ENCODE measurements at places on chromosomes 6 and 20.

GRCh38 chr6:112634376-112634775 is 287.2 kb downstream of the RFPL4B start:
- ATAC-seq, result no peak

GRCh38 chr6:18488004-18488403 is 100.9 kb downstream of the RNF144B start:
- ATAC-seq, result no peak

DNA sequence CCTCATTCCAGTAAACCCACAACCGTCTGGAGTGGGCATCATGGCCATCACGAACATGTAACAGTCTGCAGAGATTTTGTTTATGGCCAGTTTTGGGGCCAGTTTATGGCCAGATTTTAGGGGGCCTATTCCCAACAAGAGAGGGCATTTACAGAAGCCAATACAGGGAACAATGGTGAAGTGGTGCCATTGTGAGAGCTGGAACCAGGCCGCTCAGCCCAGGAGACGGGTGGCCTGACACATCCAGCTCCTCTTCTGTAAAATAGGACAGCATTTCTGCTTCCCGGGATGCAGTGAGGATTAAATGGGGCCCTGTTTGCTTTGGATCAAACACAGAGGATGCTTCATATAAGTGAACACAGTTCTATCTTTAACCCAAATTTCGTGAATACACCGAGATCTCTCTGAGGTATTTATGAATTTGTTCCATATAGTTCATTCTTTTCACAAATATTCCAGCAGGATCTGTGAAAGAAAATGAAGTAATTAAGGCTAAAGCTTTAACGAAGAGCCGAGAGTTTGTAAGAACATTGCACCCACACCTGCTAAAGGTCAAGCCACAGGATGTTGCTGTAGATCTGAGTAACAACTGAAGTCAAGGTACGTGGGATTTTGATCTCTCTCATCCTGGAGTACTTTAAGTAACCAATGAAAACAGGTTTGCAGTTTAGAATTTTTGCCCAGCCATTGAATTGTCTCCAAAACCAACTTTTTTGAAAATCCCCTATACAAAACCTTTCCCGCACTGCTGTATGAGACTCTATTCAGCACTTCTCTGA is 14.5 kb upstream of the SIRPG start:
- ATAC-seq, result no peak

DNA sequence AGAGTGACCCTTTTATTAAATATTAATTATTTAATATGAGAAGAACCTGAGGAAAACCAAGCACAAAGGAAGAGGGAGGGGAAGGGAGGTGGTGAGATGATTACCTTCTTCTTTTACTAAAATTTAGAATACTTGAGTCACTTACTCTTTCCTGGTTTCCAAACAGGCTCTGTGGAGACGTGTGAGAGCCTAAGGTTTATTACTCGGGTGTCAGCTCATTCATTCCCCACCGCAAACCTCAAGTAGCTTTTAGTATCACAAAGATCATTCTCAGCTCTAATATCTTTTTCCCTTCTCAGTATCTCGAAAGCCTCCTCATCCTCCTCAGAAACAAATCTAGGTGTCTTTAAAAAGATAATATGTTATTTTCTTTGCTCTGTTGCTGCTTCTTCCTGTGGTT is 497.2 kb upstream of the JARID2 start:
- ATAC-seq, result no peak

DNA sequence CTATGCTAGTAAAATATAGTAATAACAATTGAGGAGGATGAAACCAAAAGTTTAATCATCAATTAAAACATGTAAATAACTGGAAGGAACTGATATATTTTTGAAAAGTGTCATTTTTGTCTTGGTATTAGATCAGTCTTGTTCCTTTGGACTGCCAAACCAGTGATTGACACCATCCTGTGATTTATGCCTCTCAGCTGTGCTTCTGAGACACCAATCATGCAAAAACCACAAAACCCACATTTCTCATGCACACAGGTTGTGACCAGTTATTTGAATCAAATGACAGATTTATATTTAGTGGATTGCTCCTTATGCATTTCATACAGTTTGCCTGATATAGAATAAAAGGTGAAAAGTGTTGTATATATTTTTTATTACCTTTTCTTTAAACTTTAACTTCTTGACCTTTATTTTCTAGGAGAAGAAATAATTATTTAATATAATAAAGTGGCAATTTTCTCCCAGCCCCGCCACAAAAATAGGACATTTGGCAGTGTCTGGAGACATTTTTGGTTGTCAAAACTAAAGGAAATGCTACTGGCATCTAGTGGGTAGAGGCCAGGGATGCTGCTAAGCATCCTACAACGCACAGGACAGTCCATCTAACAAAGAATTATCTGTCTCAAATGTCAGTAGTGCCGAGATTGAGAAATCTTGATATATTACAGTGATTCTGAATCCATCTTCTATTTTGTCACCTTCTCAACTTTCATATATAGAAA is 383.6 kb downstream of the BCKDHB start:
- no peak for ATAC-seq

DNA sequence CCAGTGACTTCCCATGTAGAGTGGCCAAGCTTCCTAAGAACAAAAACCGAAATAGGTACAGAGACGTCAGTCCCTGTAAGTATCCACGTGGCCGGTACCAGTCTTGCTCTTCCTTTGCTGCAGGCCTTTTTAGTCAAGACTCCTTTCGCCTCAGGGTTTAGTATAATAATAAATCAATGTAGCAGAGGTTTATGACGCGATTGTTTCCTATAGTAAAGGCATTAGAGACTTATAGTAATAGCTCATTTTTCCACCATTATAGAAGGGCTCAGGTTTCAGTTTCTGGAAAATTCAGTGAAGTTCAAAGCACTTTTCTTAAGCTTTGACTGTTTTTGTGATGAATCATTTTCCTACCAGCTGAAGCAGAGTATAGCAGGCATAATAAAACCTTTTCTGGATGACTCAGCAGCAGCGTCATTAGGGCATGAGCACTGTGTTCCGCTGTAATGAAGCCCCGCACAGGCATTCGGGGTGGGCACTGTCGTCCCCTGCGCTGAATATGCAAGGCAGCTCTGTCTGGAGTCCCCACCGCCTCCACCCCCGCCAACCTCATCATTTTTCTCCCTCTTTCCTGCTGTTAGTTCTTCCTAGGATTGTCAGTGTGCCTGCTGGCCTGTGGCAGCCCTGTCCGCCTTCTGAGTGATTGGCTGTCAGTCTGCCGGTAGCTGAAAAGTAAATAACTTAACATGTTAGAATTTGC is 51.3 kb downstream of the PTPN1 start:
- peak; percentile 80 for ATAC-seq

DNA sequence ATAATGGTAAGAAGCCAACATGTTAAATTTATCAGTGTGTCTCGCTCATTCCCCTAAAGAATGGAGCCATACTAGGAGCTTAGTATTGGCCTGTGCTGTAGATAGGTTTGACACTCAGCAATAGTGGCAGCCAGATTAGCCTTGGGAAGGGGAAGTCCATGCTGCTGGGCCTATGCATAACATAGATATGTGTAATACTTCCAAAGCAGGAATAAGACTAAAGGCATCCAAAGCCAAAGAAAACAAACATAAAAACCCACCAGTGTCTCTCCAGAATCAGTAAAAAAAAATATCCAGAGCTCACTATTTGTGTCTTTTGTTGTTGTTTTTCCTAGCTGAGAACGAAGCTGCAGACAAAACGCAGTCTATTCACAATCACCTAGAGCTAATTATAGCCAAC is 104.2 kb upstream of the STXBP5 start:
- no peak for ATAC-seq

DNA sequence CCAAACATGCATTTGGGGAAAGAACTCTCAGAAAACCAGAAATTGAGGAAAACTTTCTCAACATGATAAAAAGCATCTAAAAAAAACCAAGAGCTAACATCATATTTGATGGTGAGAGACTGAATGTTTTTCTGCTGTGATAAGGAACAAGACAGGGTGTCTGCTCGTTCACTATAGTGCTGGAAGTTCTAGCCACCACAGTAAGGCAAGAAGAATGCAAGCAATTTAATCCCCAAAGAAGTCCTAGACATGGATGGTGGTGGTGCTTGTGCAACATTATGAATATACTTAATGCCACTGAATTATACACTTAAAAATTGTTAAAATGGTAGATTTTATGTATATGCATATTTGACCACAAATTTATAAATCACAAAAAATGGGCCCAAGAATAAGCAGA is 53.4 kb downstream of the LYRM2 start:
- no peak for ATAC-seq

DNA sequence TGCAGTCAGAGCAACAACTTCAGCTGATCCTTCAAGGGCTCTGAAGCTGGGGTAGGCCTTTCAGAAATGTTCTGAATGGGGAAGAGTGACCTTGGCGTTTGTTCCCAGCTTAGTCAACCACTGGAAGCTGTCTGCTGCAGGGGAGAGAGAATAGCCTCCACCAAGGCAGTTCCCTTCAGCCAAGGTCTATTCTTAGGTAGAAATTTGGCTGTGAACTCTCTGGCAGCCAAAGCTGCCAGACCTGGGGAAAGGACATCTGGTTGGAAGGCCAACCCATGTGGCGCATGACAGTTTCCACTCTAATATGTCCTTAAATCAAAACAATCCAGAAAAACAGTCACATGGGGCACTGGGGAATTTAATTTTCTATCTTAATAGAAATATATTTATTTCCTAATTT is 60.1 kb downstream of the FBXO5 start:
- ATAC-seq, result no peak

DNA sequence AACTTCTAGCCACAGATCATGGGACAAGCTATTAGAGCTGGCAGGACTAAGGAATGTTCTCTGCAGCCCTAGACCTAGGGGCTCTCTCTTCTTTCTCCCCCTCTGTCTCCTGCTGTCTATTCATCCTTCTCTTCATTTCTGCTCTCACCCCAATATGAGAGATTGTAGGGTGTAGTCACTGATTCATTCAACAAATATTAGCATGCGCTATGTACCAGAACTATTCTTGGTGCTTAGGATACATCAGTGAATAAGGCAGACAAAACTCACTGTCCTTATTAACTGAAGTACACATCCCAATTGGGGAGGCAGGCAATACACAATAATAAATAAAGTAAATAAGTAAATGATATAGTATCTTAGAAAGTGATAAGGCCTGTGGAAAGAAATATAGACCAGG is 14.7 kb upstream of the SIRPB2 start:
- no peak for ATAC-seq

DNA sequence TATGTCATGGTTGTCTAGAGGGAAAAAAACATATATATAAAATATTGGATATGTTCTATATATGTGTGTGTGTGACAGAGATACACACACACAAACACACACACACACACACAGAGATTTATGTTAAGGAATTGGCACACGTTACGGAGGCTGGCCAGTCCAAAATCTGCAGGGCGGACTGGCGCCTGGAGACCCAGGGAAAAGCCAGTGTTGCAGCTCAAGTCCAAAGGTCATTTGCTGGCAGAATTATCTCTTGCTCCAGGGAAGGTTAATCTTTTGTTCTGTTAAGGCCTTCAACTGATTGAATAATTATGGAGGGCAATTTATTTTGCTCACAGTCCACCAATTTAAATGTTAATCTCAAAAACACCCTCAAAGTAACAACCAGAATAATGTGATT is 37.5 kb upstream of the PDE7B start:
- ATAC-seq, result no peak

DNA sequence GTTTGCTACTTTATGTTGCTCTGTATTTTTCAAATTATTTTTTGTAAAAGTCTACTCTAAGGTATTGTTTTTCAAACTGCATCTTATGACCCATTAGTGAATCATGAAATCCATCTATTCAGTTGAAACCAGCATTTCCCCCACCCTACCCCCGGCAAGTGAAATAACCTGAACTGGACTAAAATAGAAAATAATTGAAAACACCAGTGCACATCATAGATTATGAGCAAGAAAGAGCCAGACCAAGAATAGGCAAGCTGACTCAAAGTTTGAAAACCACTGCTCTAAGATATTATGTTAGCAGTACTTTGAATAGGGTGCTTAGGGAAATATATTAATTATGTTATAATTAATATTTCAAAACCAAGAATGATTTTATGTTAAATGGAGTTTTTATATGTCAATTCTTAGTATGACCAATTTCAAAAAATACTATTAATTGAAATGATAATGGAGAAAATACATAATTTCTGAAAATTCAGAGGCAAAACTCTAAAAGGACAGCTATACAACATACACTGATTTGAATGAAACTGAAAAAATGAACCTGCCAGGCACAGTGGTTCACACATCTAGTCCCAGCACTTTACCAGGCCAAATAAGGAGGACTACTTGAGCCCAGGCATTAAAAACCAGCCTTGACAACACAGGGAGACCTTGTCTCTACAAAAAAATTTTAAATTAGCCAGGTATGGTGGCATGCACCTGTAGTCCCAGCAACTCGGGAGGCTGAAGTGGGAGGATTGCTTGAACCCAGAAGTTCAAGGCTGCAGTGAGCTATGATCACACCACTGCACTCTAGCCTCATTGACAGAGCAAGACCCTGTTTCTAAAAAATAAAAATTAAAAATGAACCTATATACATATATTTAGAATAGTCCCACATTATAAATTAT is 112.0 kb downstream of the CDK19 start:
- no peak for ATAC-seq

GRCh38 chr6:69732640-69733039 is 64.2 kb downstream of the LMBRD1 start:
- ATAC-seq, result no peak

GRCh38 chr20:24487648-24488047 is 18.2 kb downstream of the SYNDIG1 start:
- no peak for ATAC-seq

DNA sequence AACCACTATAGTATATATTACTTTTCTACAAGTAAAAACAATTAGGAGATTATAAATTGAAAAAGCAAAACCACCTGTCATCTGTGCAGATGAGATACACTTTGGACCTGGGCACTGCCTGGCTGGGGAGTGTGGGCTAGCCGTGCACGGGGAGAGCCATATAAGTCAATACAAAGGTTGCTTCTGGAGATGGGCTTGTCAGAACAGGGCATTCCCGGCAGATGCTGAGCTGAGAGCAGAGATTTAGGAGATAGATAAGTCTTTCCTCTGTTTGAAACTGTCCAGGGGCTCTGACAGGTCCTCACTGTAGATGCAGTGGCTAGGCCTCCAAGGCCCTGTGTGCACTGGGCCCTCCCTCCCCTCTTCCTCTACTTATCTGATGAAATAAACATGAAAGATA is 34.5 kb downstream of the CD164 start:
- no peak for ATAC-seq

DNA sequence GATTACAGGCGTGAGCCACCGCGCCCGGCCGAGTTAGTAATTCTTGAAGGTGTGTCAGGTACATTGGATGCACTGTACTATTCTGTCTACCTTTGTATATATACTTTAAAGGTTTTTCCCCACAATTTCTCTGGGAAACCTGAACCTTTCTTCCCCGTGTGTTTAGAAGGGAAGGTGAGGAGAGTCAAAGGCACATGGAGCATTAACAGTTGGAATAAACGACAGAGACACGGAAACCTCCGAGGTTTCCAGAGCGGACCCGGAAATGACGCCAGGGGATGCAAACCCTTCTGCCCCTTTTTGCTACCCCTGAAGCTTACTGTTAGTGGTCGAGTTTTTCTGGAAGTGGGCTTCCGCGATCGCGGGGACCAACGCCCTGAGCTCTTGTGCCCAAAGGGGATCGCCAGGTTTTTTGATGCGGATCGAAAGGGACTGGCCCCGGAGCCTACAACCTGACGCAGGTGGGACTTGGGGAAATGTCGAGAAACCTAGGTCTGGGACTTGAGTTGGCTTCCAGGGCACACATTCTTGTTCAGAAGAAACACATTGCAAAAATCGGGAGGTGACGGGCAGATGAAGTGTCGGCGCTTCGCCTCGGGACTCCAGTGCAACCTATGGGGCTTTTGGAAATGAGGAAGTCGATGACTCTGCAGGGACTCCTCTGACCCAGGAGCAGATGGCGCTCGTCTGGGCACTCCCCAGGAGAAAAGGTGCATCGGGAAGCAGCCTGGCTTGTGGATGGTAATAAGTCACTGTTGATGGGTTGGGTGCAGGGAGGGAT is 218.2 kb downstream of the OR2B2 start:
- no peak for ATAC-seq

Measured in gastroesophageal sphincter (tissue), 4 donors.